PC-3 (cell line): ENCODE measurements at places on chromosomes 6 and 20.
A peak's percentile ranks its signal among the peaks of the same experiment; 100 is the strongest.

DNA sequence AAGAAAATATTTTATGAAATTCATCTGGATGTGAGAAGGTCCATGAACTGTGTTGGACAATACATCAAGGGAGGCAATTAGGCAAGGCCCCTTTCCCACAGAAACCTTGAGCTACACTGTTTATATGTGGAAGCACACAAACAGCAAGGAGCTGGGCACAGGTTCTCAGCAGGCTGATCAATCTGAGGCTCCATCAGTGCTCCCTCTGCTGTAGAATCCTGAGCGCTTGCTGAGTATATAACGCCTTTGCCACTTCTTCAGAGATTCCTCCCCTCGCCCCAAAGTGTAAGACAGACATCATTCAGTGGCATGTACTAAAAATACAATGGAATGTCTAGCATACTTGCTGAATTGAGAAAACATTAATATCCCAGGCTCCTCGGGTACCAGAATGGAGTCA, 146.9 kb downstream of the PRKN start:
- no peak for DNase-seq

DNA sequence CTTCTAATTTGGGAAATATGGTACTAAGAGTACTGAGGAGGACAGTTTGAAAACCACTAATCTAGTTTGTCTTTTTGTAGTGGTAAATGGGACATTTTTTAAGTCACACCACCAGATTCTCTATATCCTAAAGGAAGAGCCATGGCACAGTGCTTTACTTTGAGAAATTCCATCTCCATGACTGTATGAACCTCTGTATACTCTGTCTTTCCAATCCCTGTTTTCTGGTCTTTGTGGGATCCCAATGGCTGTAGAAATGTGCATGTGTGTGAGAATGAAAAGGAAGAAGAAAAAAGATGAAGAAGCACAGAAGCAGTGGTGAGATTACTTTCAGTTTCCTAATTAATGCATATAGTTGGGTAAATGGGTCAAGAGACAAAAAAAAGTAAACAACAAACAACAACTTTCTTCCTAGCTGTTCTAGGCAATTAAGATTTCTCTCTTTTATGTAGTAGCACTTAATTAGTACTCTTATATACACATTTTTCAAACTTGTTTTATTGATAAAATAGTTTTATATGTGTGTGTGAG, 141.2 kb upstream of the HCRTR2 start:
- DNase-seq: no peak

DNA sequence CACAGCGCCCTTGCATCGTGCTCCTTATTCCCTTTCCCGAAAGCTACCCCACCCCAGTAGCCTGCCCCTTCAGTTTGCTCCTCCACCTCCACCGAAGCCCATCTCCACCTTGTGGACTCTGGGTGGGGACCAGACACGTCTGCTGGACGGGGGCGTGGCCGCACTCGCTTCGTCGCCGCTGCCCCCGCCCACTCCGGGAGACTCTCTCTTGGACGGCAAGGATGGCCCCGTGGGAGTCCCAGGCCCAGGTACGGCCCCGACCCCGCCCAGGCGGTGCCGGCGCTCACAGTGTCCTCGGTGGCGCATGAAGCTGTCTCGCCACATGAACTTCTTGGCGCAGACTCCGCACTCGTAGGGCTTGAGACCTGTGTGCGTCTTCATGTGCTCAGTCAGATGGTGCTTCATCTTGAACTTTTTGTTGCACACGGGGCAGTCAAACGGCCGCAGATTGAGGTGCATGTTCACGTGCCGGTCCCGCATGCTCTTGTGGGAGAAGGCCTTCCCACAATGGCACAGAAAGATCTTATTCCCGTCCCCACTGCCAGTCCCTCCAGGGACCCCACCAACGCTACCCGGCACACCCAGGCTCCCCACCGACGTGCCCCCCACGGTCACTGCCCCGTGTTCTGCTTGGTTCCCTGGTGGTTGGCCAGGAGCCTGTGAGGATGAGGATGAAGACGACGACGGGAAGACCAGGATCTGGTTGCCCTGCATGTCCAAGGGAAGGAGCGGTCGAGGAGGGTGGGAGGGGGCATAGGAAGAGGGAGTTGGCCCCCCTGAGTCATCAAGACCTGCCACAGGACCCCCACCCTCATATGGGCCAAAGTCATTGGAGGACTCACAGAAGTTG, 1.3 kb upstream of the TAPBP start:
- peak; percentile 40 for DNase-seq

- DNase-seq: no peak
Measured at GRCh38 chr20:19969507-19970255, 47.5 kb upstream of the NAA20 start.

- DNase-seq: no peak
Measured at GRCh38 chr6:111845441-111845871, 27.8 kb downstream of the FYN start.

DNA sequence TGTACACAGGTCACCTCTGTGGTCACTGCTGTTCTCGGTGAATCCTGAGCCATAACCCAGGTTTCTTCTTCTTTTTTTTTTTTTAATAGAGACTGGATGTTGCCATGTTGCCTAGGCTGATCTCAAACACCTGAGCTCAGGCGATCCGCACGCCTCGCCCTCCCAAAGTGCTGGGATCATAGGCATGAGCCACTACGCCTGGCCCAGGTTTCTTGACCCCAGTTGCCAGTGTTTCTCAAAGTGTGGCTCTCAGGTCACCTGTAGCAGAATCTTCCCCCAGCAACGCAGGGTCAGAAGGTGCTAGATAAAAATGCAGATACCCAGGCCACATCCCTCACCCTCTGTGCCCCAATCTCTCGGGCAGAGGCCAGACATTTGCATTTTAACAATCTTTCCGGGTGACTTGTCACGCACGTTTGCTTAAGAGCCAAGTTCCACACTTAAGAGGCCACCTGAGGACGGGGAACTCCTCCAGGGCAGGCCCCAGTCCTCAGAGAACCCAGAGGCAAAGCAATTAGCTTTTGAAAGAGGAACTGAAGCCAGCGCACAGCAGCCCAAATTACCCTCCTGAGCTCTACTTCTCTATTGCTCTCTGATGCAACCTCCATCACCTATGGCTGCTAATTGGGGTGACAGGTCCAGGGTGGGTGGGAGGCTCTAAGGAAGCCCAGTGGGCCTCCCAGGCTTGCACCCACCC, 81.8 kb downstream of the NFATC2 start:
- DNase-seq: no peak

GRCh38 chr6:34108176-34108575, 37.7 kb downstream of the GRM4 start:
- DNase-seq: no peak

- no peak for DNase-seq
Measured at GRCh38 chr6:64932486-64932885, 774.5 kb downstream of the EYS start.

DNA sequence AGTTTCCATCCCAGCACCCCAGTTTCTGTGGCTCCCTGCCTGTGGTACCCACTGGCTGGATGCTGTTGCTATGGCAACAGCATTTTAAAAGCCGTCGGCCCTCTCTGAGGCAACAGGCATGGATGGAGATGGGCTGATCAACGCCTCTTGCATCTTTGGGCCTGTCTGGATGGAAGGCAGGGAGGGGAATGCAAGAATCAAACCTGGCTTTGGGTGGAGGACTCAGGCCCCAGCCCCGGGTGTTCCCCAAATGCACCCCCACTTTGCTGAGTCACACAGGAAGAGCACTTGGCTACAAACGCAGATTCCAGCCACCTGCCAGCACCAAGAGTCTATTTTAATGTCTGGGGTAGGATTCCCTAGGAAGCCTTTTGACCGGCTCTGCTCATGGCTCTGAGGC, 45.7 kb upstream of the TGM2 start:
- peak; percentile 36 for DNase-seq

DNA sequence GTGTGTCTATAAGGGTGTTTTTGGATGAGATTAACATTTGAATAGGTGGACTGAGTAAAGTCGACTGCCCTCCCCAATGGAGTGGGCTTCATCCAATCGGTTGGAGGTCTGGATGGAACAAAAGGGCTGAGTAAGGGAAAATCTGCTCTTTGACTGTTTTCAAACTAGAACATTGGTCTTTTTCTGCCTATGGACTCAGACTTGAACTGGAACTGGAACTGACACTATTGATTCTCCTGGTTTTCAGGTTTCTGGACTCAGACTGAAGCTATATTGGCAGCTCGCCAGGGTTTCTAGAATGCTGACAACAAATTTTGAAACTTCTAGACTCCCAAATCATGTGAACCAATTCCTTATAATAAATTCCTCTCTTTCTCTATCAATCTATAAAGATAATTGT, 498.9 kb upstream of the EPHA7 start:
- no peak for DNase-seq

DNA sequence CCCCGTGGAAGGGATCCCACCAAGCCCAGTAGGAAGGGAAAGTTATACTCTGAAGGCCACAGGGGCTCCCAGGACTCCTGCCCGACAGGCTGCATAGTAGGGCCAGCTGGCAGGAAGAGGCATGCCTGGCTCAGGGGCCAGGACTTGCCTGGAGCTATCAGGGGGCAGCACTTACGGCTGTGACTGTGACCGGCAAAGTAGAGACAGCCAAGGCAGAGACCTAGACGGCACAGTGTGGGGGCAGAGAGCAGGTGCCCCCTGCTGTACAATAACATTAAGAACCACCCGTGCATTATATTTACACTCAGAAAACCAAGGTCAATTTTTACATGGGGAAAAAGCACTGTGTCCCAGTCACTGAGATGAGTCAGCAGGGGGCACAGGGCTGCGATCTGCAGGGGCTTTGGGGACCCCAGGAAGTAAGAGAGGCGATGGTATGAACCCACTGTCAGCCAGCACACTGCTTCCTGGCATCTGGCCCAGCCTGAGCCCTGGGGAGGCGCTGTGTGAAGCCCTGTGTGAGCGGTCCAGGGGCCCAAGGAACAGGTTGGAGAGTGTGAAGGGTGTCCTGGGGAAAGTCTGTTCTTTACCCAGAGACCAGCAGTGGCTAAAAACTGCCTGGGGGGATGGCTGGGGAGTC, 9.9 kb downstream of the CCDC167 start:
- DNase-seq: no peak

GRCh38 chr6:152160346-152160745, 352.9 kb downstream of the ESR1 start:
- no peak for DNase-seq

DNA sequence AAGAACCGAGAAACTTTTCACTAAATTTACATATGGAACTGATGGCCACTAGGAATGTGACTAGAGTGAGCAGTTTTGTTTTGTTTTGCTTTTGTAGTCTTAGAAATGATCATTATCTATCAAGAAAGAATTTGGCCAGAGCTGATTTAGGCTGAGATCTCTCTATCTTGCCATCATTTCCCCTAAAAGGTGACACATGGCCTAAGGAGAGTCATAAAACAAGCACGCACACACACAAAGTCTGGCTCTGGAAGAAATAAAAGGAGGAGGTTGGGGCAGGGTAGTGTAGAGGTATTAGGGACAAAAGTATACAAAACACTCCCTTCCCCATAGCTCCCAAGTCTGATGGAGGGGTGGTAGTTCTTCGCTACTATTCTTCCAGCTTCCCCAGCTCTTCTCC, 56.4 kb downstream of the RIPOR2 start:
- peak; percentile 63 for DNase-seq

DNA sequence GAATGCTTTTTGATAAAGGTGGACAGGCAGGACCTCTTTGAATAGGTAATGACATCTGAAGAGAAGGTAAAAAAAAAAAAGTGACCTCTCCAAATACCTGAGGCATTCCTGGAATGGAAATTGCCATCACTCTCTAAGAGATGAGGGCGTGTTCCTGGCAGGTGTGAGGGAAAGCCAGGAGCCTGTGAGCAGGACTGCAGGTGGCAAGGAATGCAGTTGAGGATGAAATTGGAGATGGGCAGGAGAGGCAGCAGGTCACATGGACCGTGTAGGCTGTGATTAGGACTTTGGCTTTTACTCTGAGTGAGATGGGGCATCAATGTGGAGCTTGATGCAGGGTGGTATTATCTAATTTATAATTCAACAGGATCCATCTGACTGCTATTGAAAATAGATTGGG, 227.4 kb downstream of the LRFN2 start:
- no peak for DNase-seq

GRCh38 chr6:17036065-17036393, 65.8 kb upstream of the STMND1 start:
- DNase-seq: no peak

DNA sequence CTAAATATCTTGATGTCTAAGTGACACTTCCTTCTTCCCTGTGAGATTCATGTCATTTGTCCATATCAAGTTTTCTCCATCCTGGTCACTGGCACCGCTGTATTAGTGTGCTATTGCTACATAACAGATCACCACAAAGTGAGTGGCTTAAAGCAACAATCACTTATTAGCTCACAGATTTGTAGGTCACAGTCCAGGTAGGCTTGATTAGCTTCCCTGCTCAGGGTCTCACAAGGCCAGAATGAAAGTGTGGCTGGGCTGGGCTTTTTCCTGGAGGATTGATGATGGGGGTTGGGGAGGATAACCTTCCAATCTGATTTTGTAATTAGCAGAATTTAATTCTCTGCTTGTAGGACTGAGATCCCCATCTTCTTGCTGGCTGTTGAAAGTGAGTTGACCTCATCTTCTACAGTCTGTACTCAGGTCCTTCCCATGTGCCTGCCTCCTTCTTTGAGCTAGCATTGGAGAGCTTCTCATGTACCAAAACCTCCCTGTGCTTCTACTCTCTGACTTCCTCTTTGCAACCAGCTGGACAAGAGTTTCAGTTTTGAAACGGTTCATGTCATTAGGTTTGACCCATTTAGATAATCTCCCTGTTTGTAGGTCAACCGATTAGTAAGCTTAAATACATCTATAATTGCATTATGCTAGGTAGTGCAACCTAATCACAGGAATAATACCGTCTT, 152.4 kb upstream of the MAN1A1 start:
- DNase-seq: no peak

- DNase-seq: no peak
Measured at GRCh38 chr6:72661411-72661810, 39.5 kb downstream of the KCNQ5 start.

DNA sequence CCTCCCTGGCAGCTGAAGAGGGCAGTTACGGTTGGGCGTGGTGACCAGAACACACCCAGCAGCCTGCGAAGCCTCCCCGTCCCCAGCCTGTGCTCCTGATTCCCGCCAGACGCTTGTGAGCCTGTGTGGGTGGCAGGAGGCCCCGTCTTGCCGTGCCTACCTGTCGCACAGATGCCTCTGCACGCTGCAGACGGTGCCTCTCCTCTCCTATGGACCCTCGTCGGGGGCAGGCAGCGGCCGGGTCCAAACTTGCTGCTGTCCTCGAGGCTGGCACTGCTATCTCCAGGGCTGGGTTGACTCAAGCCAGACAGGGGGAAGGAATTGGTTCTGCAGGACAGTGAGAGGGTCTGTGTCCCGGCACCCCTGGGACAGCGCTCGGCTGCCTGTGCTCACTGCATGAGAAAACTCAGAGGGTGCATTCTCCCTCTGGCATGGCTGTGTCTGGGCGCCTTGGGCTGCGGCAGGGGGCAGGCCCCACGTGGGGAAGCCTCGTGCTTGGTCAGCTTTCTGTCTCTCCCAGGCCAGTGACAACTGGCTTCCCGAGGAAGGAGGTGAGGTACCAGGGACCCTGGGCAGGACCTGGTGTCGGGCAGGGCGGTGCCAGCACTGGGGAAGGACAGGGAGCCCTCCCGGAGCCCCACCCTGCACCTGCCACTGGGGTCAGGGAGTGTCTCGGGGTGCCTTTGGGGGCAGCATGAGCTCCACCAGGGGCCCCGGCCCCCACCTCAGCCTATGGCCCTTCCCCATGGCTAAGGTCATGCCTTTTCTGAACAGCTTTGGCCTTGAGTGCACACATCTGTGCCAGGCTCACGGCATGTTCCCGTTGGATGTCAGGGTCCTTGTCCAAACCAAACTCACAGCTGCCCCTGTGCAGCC, 127.5 kb downstream of the TAF4 start:
- no peak for DNase-seq
